Prostate gland (tissue), 2 donors: ENCODE measurements at places on chromosomes 11 and 22. TPM values are rescaled to one million over a fixed set of nuclear protein-coding genes. Genes with fewer than 3 reads are reported as not detected.

MRGPRF gene
- 53.3 TPM for total RNA-seq

MYRF gene
- total RNA-seq, result 3.4 TPM

MRPL49 gene
- 99.9 TPM for total RNA-seq

MRGPRX3 gene
- not detected for total RNA-seq

DNA sequence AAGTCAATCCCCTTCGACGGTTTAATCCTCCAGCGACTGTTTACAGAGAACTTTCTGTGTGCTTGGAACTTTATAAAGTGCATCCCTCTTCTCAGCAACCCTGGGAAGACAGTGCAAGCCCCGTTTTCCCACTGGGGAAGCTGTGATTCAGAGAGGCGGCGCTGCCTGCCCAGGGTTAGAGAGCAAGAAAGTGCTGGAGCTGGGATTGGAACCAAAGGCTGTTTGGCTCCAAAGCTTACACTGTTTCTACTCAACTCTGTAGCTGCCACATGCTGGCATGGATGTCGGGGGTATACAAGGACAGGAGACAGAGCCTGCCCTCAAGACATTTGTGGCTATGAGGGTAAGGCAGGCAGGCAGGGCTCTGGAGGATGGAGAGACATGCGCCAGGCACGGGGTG is 13.0 kb downstream of the FBLN1 start:
- no peak for DNase-seq
